ENCODE measurements at places on chromosomes 4 and X.

GRCh38 chr4:55808186-55808585 is 11.4 kb upstream of the EXOC1L start:
- no peak for DNase-seq

- DNase-seq: no peak
Observed at GRCh38 chrX:34546366-34546765, 110.7 kb downstream of the TMEM47 start.

- no peak for DNase-seq
Observed at GRCh38 chr4:42715807-42716482, 59.0 kb upstream of the ATP8A1 start.

- no peak for DNase-seq
Observed at GRCh38 chr4:55127521-55127920, 2.1 kb upstream of the KDR start.
